Stimulated activated CD4-positive, alpha-beta T cell treated with anti-CD3 and anti-CD28 coated beads, Interleukin-4, amount 100 ng/mL, for 24 hours (primary cell): ENCODE measurements at places on chromosomes 1 and 21.

DNA sequence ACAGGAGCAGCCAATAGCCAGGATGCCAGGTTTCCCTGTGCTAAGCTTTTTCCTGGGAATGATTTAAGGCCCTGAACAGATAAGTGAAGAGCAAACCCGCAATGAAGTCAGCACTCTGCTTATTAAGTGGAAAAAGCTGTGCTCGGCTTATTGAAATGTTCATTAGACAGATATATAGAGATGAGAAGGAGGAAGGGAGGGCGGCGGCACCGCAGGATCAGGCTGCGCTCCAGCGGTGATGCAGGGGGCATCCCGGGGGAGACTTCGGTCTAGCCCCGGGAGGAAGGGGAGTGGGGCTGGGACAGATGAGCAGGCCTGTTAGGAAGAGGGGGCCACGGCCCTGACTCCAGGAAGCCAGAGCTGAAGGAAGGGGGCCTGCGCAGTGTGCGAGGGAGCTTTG is 115.0 kb downstream of the TMEM53 start:
- no peak for DNase-seq

GRCh38 chr1:157916887-157917570 is 75.4 kb upstream of the CD5L start:
- no peak for DNase-seq

GRCh38 chr1:111746614-111746999 is 7.4 kb upstream of the INKA2 start:
- no peak for DNase-seq

DNA sequence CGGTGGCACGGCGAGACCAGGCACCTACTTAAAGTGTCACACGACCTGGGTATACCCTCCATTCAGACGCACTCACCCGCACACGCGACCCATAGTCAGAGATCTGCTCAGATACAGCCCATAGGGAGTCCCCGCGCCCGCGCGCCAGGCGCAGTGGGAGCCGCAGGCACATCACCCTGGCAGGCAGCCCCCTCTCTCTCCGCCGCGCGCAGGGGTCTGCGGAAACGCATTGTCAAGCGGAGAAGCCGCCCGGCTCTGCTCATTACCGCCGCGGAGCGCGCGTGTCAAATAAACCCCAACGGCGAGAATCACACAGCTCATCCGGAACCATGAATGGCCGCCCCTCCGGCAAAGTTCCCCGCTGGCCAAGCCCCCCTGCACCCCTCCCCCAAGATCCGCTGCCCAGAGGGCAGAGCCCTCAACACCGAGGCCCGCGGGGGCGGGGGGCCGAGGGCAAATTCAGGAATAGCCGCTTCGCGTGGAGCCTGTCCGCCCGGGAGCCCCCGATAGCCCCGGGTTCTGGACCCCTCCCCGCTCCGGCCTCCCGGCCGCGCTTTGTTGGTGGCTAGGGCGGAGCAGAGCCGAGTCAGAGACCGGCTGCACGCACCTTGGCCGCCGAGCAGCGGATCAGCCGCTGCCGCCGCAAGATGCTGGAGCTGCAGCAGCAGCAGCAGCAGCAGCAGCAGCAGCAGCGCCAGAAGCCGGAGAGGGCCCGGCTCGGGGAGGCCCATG is 522 bp downstream of the LRP8 start:
- peak; percentile 51 for DNase-seq

- no peak for DNase-seq
Observed at GRCh38 chr1:100969327-100969726, 56.3 kb downstream of the DPH5 start.

- no peak for DNase-seq
Observed at GRCh38 chr1:44613941-44614340, 60.3 kb downstream of the TMEM53 start.

- DNase-seq: no peak
Observed at GRCh38 chr1:9161963-9162362, 33.1 kb upstream of the GPR157 start.
